Stimulated activated naive B cell treated with anti-CD40 and anti-IgM and Interleukin-4, amounts not matched to agents 10 μg/mL and 1 μg/mL and 100 μg/mL, for 72 hours (primary cell): ENCODE measurements at places on chromosomes 11 and 22.

- DNase-seq: no peak
Observed at GRCh38 chr11:34850334-34850733, 65.8 kb downstream of the APIP start.

DNA sequence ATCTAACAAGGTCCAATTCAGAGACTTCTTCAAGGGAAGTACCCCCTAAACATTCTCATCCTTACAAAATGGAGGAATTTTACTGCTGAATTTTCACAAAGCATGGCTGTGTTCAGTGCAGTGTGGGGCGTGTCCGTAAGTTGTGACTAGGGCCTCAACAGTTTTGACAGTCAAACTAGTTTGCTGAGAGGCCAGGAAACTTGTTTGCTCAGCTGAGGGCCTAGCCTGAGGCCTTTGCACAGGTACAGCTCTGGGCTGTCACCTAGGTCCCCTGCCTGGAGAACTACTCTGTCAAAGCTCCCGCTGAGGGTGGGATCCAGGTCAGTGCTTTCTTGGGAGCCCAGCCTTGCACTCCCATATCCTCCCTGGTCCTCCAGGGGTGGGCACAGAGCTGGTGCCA is 27.9 kb downstream of the TCP11L1 start:
- no peak for DNase-seq

GRCh38 chr22:20479612-20480196 is 15.9 kb downstream of the KLHL22 start:
- DNase-seq: no peak

- no peak for DNase-seq
Observed at GRCh38 chr11:68296344-68297051, 15.9 kb upstream of the LRP5 start.

DNA sequence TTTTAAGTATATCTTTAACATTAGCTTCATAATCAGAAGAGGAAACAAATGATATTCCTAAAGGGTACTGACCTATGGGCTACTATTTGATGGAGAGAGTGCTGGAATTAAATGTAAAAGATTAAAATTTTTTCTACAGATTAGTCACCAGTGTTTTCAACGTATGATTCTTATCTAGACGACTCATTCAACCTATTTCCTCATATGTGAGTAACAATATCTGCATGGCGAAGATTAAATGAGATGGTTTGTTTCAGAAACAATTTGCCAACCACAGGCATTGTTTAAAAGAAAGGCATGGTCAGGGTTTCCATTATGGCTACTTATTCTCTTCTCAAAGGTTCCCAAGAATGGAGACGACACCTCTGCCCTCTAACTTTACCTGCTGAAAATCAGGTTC is 20.4 kb downstream of the OR56B4 start:
- DNase-seq: no peak

GRCh38 chr22:49269371-49269770 is 558.3 kb downstream of the BRD1 start:
- DNase-seq: no peak

DNA sequence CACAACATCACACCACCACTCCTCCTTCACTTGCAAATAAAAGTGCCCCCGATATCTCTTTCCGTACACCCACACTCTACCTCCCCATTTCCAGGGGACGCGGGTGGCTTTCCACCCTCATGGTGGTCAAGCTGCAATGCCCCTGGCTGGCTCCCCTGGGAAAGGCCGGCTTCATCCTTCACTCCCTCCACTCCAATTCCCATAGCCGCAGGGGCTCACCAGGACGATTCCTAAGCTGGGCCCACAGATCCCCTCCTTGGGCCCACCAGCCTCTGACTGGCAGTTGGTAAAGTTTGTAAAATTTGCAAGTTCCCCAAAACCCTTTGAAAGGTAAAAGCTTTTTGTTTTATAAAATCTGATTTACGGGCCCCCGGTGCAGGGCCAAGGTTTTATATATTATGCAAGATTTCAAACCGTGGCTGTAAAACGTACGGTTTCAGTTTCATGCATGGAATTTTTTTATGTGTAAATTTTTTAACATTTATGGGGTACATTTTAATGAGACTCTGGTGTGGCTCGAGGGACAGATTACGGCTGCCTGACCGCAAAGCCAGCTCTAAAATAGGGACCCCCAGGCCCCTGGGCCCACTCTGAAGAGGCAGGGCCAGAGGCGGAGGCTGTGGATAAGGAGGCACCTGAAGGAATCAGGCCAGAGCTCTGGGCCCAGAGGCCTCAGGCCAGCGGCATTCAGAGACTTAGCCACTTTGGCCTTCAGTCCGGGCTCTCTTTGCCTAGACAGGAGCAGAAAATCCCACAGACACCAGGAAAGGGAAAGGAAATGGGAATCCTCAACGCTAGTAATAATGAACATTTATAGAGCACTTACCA is 106.5 kb downstream of the FEZ1 start:
- DNase-seq: no peak

DNA sequence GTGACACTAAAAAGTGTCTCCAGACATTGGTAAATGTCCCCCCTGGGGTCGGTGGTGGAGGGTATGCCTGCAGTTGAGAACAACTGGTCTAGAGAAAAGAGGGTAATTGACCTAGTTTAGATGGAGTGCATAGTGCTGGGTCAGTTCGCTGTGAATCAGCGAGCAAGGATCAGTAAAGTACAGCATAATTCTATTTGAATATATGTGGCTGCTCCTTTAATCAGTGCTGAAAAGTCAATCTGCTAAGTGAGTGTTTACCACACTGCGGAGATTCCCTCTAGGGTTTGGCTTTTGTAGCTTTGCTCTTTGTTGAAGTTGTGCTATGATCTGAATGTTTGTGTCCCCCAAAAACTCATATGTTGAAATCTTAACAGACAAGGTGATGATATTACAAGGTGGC is 15.0 kb downstream of the CAVIN3 start:
- no peak for DNase-seq

DNA sequence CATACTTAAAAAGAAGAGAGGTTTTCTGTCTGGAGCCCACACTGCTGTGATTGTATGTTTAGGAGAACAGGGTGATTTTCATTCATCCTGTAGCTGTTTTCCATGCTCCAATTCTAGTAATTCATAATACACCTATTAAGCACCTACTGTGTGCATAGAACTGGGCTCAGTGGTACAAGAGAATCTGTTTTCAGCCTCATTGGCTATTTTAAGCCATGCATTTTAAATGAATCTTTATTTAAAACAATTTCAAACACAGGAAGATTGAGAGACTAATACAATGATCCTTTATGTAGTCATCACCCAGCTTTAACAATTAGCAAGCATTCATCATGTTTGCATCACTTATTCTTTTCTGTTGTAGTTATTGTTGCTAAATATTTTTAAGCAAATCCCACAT is 86.2 kb downstream of the BDNF start:
- no peak for DNase-seq
